ENCODE measurements at places on chromosomes 16 and 17.

DNA sequence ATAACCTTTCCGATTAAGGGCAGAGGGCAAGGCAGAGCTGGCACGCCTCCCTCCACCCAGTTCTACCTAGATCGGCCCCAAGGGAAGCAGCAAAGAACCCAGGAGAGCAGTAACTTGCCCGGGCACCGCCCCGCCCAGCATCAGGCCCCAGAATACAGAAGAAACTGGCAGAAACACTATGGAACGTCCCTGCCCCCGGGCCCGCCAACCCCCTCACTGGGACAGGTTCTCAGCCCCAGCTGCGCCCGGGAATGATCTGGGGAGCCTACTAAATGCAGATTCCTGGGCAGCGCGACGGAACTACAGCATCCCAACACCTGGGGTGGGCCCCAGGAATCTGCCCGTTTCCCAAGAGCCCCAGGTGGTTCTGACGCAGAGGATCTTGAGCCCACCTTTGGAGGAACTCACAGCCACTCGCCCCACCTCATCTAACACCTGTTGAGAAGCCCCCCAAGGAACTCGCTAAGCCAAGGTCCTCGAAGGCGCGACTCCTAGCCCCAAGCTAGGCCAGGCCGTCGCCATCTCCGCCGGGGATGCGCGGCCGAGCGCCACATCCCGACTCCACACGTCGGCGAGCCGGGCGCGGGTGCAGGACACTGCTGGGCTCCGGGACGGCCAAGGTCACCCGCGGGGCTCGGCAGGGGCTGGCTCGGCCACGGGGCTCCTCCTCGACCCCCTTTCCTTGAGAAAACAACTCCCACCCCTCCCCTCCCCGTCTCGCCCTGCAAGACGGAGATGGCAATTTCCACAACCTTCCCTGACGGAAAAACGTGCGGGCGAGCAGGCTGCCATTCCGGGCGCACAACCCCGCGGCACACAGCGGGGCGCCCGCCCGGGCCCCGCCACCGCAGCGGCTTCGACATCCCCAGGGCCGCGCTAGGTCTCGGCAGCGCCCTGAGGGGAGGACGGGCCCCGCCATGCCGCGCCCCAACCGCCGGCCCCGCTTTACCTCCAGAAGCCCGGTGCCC is 913 bp downstream of the CDIP1 start:
- no peak for DNase-seq

DNA sequence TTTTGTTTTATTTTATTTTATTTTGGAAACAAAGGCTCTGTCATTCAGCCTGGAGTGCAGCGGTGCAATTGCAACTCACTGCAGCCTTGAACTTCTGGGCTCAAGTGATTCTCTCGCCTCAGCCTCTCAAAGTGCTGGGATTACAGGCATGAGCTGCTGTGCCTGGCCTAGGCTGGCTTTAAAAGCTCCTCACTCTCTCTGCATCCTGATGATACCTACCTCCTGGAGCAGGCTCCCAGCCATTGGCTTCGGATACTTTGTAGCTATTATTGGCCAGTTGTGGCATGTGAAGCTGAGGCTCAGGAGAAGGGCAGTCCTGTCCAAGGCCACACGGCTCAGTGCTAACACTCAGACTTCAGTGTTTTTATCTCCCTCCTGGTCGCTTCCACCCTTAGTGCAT is 158.0 kb downstream of the SEC14L1 start:
- no peak for DNase-seq

GRCh38 chr17:48102798-48103715 is 1.8 kb upstream of the CBX1 start:
- DNase-seq: peak; percentile 24

GRCh38 chr16:1771864-1772361 is 570 bp upstream of the NME3 start:
- no peak for DNase-seq

DNA sequence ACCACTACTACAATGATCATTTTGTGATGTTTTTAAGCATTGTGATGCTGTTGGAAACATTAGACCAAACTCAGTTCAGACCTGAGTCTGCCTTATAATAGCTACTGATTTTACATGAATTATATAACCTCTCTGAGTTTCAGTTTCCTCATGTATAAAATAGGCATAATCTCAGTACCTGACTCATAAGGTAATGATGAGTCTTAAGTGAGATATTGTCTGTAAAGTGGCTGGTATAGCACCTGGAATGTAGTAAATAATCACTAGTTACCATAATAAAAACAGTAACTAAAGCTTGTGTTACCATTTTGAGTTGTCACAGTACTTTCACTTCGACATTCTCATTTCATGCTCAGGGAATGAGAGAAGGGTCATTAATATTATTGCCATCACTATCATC is 381.5 kb upstream of the SALL1 start:
- no peak for DNase-seq

DNA sequence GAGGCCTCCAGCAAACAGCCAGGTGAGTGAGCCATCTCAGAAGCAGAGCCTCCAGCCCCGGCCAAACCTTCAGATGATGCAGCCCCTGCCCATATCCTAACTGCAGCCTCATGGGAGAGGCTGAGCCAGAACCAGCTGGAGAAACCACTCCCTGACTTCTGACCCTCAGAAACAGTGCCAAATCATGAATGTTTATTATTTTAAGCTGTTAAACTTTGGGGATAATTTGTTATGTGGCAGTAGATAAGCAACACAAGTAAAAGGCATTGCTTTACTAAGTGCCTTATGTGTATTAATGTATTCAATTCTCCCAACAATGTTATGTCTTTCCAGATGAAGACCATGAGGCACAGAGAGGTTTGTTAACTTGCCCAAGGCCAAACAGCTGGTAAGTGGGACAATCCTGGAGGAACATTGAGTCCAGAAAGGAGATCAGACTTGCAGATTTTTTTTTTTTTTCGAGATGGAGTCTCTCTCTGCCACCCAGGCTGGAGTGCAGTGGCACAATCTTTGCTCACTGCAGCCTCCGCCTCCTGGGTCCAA is 59.6 kb downstream of the SOCS1 start:
- no peak for DNase-seq

DNA sequence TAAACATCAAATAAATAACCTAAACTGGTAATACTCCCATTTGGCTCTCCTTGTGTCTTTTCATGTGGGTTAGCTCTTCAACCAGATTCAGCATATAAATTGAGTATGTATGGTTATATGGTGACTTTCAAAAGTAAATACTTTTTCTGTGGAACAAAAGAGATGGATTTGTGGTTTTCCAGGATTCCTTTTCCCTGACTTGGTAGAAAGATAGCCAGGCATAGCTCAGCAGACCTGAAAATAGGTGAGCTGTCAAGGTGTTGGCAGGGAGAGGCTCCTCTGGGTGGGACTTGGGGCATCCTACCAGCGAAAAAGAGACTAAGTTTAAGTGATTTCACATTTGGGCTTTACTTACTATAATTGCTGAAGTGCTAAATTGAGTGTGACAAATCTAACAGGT is 80.3 kb downstream of the FTO start:
- DNase-seq: no peak

GRCh38 chr16:15946257-15947044 is 3.0 kb upstream of the ABCC1 start:
- DNase-seq: no peak

- DNase-seq: no peak
Observed at GRCh38 chr16:28298511-28298878, 6.2 kb downstream of the SBK1 start.

DNA sequence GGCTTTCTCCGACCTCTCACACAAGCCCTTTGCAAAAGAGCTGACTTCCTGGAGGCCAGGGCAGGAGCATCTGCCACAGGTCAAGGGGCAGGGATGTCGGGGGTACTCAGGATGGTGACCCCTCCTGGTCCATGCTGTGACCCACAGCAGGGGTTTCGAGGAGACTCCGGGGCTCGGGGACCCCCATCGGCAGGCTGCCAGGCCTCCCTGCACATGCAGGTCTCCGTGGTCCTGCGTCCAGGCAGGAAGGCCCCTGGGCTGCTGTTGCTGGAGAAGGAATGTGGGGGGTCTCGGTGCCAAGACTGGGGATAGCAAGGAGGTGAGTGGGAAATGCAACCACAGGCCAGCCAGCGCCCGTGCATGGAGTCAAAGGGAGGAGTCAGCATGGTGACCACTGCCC is 11.6 kb downstream of the NATD1 start:
- DNase-seq: no peak

DNA sequence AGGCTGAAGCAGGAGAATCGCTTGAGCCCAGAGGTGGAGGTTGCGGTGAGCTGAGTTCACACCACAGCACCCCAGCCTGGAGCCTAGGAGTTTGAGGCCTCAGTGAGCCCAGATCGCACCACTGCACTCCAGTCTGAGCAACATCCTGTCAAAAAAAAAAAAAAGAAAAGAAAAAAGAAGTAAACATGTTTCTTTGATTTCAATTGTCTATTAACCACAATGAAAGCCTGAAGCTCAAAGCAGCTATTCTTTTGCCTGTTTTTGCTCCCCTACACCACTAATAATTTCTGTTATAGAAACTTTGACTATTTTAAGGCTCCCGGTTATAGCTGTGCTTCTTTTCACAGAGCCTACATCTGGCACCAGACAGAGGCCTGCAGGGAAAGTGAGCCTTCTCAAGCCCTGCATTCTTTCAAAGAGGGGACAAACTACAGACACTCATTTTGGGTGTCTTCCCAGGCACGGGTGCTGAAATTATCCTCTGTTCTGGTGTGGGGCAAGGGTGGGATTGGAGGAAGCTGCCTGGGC is 14.2 kb upstream of the SLC52A1 start:
- DNase-seq: peak; percentile 58

DNA sequence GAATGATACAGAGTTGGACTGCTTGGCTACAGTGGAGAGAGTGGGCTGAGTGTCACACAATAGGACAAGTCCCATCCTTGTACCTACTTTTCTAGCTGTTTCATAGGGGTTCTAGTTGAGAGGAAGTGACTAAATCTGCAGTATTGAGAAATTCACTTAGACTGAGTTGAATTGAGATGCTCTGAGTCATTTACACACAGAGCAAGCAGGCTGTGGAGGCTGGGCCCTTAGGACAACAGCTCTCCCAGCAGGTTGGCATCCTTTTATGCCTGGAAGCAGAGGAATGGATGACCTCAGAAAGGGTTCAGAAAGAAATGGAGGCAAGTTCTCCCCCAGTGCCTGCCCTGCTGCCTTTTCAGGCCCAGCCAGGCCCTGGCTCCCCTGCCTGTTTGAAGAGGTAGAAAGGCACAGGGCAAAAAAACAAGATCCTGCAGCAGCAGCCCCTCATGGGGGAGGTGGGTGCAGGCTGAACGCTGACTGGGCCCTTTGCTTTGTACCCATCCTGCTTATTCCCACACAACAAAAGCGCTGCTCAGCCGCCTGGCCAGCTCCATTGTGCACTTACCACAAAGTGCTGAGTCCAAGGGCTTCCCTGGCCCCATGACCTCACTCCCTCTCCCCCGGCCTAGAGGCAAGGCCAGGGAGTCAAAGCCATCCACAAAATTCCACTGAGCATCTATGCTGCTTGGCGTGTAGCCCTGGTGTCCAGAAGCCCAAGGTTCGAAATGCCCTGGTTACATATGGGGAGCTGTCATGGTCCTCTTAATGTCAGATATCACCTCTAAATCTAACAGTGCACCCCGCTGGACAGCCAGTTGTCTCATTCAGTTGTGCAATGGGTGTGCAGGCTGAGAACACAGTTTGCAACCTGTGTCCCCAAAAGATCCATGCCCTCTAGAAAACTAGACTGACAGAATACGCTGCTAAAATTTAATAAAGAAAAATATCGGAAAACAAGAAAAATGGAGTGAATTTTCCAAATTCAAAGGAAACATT is 5.4 kb upstream of the CRYBA1 start:
- DNase-seq: no peak

GRCh38 chr16:22369221-22369811 is 5.1 kb downstream of the CDR2 start:
- DNase-seq: no peak
